ENCODE measurements at places on chromosomes 1 and 21.

DNA sequence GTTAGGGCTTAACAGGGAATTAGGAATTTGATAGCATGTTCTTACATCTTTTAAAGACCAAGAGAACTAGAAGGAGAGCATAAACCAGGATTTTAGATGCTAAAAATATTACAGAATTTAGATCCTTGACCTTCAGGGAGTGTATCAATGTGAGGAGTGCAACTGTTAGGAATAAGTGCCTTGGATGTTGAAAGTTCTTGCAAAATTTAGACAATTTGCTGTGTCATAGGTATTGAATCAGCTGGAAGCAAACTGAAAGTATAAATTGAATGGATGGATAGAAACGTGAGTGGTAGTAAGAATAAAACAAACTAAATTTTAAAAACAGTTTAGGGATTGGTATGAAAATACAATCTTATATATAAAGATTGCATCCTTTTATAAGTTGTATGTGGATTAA lies 27.7 kb downstream of the PPP1R12B start:
- no peak for DNase-seq

- no peak for DNase-seq
Measured at GRCh38 chr21:36964827-36965719, 1.4 kb downstream of the HLCS start.

- no peak for DNase-seq
Measured at GRCh38 chr1:63790989-63791388, 17.2 kb downstream of the ROR1 start.

DNA sequence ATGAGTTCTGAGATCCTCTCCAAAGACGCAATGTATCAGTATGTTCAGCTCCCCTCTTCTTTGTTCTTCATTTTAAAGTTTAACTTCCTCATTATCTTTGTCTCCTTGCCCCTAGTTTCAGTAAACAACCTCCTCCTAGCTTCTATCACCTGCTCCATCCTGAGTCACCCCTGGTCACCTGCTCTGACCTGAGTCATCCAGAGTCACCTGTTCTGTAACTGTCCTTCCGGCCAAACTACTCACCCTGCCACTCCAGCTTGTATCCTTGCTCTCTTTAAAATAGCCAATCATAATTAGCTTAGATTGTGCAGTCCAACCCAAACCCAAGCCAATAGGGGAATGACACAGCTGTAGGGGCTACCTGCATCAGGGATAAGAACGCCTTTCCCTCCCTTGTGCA lies 332.0 kb downstream of the OLFM3 start:
- no peak for DNase-seq

- no peak for DNase-seq
Measured at GRCh38 chr1:216045400-216045799, 377.8 kb downstream of the USH2A start.

DNA sequence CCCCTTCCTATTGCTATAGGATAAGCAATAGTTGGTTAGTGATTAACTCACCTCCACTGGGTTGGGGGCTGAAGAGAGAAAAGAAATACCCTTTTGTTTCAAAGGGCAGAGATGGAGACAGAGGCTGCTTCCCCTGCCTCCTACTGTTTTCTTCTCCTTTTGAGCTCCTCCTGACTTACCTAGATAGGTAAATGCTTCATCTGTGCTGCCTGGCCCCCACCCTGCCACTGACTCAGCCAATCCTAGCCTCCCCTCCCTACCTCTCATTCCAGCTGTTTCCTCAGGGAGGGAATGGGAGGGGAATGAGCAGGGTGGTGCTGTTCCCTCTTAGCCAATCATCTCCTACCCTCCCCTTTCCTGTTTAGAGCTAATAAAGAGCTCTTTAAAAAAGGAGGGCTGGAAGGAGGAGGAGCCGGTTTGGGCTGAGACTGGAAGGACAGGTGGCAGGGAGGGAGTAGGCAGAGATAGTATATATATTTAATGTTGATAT lies at the start of gene C1orf116:
C1orf116 (minus strand) TSS at position 229 of the 490 bp plus-strand sequence. CDS start 5,158 bp downstream, outside the sequence.
- DNase-seq, result no peak

GRCh38 chr1:225979421-225979820 lies 19.7 kb downstream of the SDE2 start:
- DNase-seq, result no peak

DNA sequence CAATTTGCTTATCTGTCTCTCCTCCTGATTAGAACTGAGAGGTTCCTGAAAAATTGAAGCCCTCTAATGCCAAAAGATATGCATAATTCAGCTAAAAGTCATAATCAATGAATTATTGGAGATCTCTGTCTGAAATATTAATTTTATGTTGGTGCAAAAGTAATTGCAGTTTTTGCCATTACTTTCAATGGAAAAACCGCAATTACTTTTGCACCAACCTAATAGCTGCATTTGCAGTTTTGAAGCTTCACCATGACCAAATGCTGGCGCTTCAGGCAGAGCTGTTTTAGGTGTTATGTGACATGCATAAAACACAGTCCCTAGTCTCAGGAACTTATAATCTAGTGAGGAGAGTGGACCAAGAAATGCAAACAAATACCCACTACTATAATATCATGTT lies 29.7 kb upstream of the FASLG start:
- DNase-seq, result no peak

GRCh38 chr1:185926588-185926987 lies 192.4 kb downstream of the HMCN1 start:
- DNase-seq, result no peak

DNA sequence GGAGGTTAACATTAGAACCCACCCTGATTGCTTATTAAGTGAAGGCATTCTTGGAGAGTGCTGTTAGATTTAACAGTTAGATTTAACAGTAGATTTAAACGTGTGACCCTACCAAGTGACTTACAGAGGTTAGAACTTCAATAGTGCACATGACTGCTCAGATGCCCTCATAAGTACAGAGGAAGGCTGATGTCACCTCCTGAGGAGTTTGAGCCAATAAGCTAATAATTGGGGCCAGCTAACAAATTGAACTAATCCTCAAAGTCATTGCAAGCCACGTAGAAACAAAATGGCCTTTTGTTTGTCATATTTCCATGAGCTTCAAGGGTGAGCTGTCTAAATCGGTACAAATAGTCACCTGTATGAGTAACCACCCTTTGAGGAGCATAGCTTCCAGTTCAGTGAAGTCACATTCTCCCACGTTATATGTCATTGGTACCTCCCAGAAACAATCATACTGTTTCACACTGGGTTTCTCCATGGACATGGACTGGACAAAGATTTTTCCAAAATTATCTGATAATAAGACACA lies 11.7 kb downstream of the AVPR1B start:
- DNase-seq, result no peak
